ENCODE measurements at places on chromosomes 2 and 18.

DNA sequence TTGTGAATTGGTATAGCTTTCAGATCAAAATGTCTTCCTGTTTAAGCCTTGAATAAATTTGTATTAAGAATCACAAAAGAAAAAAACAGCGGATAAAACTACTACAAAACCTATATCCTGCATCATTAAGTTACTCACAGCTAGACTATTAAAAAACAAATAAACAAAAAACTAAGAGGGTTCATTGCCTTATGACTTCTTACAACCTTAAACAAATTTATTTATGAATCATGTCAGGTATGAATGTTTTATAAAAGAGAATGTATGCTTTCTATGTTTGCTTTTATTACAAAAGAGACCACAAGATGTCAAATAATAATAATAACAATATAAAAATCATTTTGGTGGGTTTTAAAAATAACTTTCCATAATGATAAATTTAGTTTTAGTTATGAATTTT, 109.6 kb downstream of the FIGN start:
- no peak for DNase-seq

DNA sequence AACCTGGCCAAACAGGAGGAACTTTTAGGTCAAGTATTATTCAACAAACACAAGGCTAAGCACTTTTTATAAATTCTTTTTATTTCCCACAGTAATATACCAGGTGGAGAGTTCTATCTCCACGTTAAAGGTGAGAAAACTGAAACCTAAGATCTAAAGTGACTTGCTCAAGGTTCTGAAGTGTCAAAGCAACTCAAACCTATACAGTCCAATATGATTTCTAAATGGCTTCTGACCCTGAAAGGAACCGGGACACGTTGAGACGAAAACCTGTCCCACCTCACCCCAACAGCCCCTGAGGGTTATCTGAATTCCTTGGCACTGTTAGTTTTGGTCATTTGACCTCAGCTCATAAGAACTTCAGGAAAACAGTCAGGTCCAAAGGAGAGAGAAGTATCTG, 814.5 kb upstream of the LRATD1 start:
- no peak for DNase-seq

DNA sequence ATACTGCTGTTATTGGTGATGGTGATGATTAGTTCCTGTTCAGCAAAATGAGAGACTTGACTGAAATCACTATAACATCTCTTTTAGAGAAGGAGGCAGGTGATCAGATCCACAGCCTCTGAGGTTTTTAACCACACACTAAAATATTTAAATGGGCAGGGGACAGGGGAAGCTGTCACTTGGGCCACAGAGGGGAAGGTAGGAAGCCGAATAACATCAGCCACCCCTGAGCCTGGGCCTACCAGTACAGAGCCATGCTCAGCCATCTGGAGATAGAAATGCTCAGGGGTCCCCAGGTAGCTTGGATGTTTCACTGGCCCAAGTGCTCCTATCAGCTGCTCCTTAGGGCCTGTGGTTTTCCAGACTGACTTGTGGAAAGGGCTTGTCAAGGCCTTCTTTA, 122.3 kb downstream of the MRO start:
- DNase-seq = no peak

DNA sequence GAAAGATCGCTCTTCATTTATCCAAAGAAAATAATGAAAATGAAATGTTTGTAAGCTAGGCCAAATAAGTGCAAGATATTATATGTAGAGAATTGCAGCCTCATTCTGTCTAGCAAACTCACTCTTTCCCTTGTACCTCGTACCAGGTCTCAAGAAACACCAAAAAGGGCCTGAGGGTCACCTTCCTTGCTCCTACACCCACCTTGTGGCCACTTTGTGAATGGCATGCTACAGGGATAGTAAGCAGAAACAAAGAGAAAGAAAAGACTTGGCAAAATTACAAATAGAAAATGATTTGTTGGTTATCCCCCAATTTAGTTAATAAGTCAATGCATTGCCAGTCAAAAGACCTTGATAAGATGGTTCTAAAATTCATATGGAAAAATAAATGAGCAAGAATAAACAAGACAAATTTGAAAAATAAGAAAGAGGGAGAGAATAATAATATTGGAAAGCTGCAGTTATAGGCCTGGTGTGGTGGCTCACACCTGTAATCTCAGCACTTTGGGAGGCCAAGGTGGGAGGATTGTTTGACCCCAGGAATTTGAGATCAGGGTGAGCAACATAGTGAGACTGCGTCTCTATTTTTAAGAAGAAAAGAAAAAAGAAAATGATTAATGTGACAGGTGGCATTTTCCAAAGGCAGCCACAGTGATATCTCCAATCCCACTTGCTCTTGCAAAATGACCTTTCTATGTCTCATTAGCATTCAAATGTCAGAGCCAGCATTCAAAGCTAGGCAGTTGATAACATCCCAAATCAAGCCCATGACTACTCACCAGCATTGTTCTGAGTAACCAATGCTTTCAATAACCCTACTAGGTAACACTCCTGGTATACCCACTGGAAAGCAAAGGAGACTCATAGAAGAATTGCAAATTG, 38.8 kb upstream of the BMP10 start:
- DNase-seq = peak; percentile 77

- no peak for DNase-seq
Measured at GRCh38 chr18:2326999-2327398, 244.3 kb downstream of the METTL4 start.

- DNase-seq = no peak
Measured at GRCh38 chr2:53303012-53303578, 464.5 kb upstream of the CHAC2 start.

DNA sequence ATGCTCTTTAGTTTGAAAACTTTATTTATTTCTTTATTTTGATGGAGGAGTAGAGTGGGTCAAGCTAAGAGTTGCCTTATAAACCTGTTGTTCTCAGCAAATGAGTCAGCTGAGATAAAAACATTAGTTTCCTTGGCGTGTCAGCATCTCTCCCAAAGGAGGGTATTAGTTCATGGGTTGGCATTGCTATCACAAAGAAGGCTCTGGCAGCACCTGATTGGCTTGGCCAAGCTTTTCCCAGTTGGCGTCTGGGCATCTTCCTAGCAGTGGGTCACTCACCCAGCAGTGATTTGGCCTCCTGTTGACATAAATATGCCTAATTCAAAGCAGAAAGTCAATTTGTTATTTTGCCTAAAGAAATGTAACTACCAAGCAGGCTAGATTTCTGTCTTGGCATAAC, 200.7 kb upstream of the TNP1 start:
- no peak for DNase-seq

- DNase-seq = peak; percentile 96
Measured at GRCh38 chr2:237465515-237466148, 21.4 kb upstream of the MLPH start.

DNA sequence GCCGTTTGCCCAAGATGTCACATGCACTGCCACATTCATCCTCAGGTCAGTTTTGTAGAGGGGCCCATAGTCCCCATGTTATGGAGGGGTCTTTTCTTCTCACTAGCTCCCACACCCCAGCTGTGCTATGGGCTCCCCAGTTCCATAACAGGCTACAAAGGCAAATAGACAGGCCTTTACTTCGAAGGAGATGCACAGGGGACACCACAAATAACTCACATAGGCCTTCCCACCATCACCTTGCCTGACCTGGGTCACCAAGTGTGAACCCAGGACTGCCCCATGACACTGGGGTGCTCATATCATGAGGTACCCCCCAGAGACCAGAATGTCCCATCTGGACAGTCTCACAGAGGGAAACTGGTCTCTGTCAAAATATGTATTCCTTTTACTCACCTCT, 15.0 kb upstream of the INO80C start:
- DNase-seq = no peak

GRCh38 chr18:53886058-53886457, 338.4 kb downstream of the MBD2 start:
- DNase-seq = no peak

- DNase-seq = peak; percentile 52
Measured at GRCh38 chr2:146990311-146991054, 854.3 kb upstream of the ACVR2A start.

DNA sequence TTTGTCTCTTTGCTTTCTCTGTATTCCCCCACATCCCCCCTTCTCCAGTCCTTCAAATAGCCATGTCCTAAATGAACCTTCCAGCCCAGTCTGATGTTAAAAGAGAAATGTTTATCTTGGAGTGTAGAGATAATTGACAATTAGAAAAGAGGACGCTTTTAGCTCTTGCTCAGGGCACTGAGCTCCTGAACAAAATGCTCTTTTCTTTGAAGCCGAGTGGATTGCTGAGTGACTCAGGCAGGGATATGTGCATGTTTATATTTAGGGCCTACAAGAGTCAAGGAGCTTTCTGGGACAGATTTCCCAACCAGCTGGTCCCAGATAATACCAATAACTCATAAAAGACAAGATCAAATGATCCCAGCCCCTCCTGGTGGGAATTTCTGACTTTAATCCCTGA, 88.0 kb upstream of the SETBP1 start:
- DNase-seq = peak; percentile 70

DNA sequence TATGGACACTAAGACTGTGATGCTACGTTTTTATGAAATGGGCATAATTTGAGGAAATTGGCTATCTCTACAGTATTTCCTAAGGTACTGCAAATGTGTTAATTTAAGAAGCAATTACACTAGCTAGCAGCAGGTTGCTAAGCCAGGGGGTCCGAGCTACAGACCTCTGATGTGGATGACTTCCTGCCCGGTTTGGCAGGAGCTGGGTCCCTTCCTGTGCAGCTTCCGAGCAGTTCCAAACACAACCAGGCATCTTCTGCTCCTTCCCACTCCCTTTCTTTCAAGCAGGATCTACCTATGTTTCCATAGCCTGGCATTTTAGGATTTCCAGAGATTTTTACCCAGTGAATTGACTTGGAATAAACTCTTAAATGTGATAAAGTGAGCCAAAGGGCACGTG, 55.7 kb downstream of the SCN2A start:
- no peak for DNase-seq

- peak; percentile 98 for DNase-seq
Measured at GRCh38 chr2:67260343-67261277, 136.5 kb upstream of the ETAA1 start.
